ENCODE measurements at places on chromosomes 16 and 17.

- DNase-seq, result peak; percentile 87
Measured at GRCh38 chr17:48610282-48611211, at the start of gene HOXB7. HOXB7 (minus strand) TSS chr17:48611017; CDS start chr17:48610918, 99 bp downstream.

DNA sequence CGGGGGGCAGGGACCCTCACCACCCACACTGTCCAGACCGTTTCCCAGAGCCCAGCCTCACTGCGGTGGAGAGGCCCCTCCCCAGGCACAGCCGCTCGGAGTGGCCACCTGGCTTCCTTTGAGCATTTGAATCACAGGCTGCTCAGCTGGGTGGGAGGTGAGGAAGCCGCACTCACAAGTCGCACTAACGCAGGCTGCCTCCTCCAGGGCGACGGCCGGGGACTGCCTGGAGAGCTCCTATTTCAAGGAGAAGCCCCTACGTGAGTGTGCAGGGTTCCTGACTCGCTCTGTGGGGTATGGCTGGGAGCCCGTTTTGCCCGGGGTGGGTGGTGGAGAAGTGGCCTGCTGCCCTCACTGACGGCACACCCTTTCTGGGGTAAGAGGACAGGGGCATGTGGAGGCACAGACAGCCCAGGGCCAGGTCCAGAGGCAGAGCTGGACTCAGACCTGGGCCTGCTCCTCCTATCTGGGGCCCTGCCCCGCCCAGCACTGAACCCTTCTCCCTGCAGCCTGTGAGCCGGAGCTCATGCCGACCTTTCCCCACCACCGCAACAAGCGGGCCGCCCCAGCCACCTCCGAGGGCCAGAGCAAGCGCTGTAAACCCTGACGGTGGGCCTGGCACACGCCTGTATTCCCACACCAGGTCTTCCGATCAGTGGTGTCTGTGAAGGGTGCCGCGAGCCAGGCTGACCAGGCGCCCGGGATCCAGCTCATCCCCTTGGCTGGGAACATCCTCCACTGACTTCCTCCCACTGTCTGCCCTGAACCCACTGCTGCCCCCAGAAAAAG is 6.2 kb downstream of the SPATA2L start:
- DNase-seq, result no peak

- peak; percentile 26 for DNase-seq
Measured at GRCh38 chr17:74527081-74527480, 4.2 kb downstream of the CD300LB start.

DNA sequence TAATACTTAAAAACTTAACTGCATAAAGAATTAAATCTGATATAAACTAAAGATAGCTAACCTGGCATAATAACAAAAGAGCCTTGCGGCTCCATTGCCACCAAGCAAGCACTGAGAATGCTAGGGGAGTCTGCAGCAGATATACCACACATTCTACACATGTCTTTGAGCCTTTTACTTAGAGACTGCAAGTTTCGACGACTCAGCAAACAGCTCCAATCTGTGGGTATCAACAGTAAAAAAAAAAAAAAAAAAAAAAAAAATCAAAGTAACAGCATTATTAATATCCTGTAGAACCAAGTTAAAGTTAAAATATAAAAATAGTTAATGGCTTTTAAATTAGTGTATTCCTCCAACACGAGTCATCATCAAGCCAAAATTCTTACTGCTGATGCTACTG is 27.8 kb upstream of the INTS2 start:
- DNase-seq, result no peak

GRCh38 chr17:78924481-78925151 is 571 bp downstream of the TIMP2 start:
- no peak for DNase-seq

- DNase-seq, result no peak
Measured at GRCh38 chr16:34078691-34079090, 619.3 kb downstream of the TP53TG3F start.

DNA sequence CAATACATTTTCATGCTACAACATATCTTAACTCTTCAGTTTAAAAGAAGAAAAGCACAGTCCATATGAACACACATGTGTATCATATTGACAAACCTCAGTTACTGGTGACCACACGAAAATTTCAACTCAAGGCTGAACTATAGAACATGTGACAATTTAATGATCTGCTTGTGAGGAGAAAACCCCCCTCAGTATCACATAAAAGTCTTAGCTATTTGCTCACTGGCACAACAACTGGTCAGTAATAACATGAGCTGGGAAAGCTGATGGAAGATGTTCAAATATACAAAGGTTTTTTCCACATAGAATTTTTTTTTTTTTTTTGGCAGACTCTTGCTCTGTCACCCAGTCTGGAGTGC is 19.5 kb downstream of the ZNF652 start:
- DNase-seq, result no peak

DNA sequence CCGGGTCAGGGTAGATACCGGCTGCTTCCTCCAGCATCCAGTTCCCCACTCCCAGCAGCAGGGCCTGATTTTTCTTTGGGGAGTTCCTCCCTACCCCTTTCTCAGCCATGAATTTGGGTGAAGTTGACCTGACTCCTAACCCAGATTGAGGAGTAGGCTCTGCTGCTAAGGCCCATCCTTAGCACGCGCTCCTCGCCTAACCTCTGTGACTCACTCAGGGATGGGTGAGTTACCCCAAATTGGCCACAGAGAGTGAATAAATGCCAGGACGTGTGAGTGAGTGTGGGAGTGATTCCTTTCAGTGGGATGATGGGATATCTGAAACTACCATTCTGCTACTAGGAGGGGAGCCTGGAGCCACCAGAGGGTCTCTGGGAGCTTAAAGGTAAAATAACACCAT is 28.9 kb upstream of the ABCC12 start:
- DNase-seq, result no peak

DNA sequence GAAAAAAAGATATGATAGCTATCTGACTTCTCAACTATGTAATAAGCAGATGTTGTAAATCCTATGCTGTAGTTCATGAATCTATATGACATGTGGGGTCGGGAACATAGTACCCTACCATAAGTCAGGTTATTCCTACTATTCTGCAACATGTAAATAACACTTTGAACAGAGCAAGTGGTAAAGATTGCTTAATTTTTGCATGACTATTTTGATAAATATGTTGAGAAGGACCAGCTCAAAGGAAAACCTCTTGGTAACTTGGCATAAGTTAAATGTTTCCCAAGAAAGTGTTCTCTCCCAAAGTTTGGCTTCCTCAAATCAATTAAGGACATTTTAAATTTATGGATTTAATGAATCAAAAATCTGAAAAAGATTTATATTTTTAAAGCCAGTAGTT is 62.1 kb downstream of the ABHD15 start:
- no peak for DNase-seq

GRCh38 chr17:54882950-54883349 is 17.7 kb upstream of the TOM1L1 start:
- DNase-seq, result no peak

DNA sequence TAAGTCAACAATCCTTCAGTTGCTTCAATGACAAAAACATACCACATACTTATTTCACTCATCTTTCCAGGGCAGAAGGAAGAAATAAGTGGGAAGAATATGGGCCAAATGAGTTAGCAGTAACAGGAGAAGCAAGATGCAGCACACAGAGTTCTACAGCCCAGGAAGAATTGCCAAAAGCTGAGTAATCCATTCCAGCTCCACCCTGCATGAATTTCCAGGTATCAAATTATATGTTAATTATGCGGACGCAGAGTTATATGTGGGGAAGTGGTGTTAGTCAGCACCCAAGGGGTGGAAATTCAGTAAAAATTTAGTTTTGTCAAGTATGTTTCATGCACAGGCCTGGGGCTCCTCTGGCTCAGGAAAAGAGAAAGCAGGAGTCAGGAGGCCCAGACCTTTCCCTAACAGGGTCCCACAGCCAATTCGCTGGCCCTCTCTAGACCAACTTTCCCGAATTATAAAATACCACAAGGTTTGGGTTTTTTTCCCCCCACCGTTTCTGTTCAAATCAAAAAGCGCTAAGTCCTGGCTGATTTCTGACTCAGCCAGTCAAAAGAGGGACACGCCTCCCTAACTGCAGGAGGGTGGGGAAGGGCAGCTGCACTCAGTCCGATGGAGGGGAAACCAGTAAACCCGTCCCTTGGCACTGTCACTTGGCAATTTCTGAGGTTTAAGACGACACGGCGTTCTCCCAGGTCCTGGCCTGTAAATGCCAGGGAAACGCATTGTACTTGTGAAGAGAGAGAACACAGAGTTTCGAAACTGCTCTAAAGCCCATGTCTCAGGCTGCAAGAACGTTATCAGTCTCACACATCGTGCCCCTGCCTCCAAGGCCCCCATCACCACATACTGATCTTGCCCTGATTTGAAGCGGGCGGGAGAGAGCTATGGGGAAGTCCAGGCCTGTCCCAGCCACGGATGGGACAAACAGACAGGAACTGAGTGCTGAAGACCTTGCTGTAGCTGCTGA is 58.1 kb downstream of the ZFHX3 start:
- no peak for DNase-seq

DNA sequence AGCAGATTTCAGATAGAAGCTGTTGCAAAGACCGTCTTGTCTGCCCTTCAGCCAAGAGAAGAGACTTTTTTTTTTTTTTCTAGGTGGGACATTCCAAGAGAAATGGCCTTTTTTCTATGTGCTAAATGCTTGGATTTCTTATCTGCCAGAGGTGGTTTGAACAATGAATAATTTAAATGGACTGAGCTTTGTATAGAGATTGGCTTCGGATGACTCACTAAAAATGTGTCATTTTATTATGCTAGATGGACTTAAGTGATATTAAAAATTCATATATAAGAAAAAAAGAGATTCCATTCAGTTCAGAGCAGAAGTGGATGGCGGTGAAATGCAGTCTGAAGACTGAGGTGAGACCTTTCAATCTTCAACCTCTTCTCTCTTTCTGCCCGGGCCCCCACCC is 58.4 kb downstream of the MEAK7 start:
- no peak for DNase-seq

DNA sequence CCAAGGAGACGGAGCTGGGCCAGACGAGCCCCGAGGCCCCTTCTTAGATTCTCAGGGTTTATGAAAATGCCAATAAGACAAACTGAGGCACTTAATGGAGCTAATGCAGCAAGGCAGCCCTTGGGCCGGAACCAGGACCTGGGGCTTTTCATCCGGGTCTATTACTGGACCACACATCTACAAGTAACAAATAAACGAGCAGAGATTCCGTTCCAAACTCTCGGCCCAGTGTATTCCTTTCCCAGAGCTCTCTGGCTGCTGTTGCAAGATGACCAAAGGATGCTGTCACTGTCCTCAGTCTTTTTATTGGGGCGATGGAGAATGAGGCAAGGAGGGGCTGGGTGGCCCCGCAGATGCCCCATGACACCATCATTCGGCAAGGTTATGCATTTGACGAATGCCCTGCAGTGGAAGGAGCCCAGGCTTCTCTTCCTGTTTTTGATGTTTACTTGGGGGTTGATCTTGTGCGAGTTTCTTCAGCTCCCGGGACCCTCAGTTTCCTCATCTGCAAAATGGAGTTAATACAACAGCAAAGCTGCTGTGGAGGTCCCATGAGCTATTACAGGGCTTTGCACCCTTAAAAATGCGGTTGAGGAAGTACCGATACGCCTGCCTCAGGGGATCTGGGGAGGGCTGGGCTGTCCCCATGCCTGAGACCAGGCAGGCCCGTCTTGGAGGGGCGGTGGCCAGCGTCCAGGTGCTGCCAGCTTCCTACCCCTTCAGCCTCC is 1.1 kb upstream of the NTN1 start:
- DNase-seq, result no peak

GRCh38 chr17:6191405-6192324 is 121.5 kb downstream of the WSCD1 start:
- DNase-seq, result no peak

DNA sequence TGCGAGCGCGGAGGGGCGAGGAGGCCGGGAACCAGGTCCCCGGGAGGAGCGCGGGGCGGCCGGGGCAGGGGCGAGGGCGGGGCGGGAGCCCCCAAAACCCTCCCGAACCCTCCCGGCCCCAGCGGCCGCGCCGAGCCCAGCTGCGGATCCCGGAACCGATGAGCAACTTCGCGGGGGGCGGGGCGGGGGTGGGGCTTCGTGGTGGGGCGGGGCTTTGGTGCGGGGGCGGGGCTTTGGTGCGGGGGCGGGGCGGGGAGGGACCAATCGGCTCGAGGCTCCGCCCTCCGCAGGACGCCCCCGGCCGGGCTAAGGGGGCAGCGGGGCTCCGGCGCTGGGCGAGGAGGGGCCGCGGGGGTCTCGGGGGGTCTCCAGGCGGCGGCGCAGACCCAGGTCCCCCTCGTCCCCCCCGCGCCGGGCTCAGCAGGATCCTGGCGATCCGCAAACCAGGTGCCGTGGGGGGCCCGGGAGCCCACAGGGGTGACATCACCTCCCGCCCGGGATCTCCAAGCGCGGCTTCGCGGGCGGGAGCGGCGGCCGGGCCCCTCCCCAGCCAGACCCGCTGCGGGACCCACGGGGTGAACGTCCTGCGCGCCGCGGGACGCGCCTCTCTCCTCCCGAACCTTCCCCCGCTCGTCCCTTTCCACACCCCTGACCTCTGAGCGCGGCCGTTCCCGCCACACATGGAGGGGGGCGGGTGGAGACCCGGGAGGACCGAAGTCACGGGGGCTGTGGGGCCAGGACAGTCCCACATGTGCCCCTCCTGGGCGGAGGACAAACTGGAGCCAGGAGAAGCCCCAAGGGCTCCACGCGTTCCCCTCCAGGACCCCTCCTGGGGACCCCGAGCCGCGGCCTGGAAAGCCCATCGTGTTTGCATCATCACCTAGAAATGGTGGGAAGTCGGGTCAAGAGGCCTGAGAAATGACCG is at the start of gene ABR:
Gene ABR, minus strand, starts transcription at position 164 of the 925 bp plus-strand sequence. CDS start 254 bp downstream, outside the sequence.
- peak; percentile 86 for DNase-seq

GRCh38 chr16:49275050-49275730 is 6.4 kb downstream of the CBLN1 start:
- no peak for DNase-seq
